ENCODE measurements at places on chromosomes 2 and 18.

GRCh38 chr2:205730701-205731582 lies 48.6 kb downstream of the NRP2 start:
- DNase-seq: no peak

DNA sequence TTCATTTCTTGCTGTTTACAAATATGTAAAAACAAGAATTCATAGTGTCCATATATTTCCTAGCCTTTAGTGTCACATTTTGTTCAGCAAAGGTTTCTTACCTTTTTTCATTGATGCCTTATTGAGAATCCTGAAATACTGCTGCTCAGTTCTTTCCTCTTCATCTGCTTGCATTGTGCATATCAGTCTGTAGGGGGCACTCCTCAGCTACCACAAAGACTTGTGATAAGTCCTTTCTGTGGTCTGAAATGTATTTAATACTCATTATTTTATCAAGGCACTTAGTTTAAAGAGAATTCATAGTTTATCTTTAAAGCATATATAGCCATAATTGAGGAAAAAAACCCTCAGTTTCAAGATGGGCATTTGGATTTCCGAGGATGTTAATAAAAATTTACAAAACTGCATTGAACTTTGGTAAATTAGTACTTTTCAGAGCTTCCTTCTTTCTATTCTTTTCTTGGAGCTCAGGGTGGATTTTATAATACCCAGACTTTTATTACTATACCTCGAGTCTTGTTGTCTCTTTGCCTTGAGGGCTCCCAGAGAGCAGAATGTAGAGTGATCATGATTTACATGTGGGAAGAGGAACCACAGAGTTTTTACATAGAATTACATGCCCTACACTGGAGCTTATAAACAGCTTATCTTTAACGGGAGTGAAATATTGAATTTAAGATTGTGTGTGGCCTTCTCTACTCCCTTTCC lies 570.1 kb downstream of the PLCL1 start:
- peak; percentile 59 for DNase-seq

DNA sequence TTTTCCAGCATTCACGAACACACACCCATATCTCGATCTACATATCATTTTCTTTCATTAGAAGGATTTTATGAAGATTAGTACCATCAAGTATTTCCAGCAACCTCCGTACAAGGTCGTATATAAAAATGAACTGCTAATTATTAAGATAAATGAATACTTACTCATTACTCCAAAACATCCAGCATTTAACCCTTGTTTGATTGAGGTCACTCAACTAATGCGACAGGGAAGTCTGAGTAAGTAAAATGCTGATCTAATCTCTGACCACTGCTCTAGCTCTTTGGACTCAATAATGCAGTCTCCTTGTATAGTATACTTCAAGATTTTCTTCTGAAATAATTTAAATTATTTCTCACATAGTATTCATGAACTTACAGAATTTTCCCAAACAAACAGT lies 2.0 kb downstream of the ABHD3 start:
- DNase-seq: no peak

DNA sequence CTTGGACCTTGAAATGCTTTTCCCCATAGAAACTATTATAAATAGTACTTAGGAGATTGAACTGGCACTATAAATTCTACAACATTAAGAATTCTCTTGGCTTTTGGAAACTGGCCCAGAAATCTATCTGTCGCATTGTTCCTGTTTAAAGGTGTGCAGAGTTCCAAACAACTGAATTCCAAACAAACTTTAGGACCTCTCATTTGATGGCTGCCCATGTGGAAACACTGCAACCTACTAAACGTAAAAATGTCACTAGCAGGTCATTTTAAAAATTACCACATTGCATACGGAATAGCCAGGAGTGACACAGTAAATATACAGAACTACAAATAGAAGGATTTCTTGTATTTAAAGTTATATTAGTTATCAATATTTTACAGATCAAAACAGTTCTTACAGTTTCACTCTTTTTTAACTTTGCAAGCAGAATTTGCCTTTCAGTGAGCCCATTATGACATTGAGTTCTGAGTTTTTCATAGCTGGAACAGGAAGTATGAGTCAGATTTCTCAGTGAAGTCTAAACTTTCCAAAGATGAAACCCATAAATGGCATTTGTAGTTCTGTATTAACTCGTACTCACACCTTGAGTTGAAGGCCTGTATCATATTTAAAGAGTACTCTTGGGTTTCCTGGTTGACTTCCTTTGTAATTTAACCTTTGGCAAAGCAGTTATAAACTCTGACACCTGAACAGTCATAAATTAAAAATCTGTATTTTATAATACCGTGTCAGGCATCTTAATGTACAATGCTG lies 142.3 kb upstream of the BOD1L2 start:
- peak; percentile 18 for DNase-seq

DNA sequence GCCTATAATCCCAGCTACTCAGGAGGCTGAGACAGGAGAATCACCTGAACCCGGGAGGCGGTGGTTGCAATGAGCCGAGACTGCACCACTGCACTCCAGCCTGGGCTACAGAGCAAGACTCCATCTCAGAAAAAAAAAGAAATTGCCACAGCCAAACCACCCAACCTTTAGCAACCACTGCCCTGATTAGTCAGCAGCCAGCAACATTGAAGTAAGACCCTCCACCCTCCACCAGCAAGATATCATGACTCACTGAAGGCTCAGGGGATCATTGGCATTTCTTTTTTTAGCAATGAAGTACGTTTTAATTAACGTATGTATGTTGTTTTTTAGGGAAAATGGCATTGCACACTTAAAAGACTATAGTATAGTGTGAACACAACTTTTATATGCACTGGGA lies 349.1 kb upstream of the ACVR2A start:
- no peak for DNase-seq

GRCh38 chr18:47826157-47827074 lies 104.0 kb downstream of the SMAD2 start:
- DNase-seq: no peak

DNA sequence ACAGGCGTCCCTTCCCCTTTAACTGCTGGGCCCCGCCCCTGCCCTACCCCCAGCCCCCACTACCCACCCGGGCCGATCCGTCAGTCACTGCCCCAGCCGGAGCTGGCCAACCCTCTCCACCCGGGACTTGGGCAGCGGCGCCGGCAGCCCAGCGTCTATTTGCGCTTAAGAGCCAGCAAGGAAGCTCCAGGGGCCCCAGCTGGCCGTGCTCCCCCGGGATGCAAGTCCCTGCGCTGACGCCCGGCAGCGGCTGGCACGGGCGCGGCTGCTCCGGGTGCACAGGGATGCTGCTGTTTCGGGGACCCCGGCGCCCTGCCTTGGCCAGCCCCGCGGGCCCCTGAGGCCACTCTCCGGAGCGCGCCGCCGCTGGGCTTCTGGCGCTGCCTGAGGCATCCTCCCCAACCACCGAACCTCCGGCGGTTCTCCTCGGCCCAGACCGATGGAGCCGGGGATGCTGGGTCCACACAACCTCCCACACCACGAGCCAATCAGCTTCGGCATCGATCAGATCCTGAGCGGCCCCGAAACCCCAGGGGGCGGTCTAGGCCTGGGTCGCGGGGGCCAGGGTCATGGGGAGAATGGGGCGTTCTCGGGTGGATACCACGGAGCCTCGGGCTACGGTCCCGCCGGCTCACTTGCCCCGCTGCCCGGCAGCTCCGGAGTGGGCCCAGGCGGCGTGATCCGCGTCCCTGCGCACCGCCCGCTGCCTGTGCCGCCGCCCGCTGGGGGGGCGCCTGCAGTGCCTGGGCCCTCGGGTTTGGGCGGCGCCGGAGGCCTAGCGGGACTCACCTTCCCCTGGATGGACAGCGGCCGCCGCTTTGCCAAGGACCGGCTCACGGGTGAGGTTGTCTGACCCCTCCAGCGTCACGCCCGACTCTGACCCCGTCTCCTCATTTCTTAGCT lies at the start of gene TLX2:
Gene TLX2, plus strand, starts transcription at position 83 of the 903 bp plus-strand sequence. Its CDS starts 357 bp downstream, at position 440.
- DNase-seq: no peak

- DNase-seq: peak; percentile 45
Measured at GRCh38 chr18:61589053-61589723, 256.0 kb downstream of the CDH20 start.

DNA sequence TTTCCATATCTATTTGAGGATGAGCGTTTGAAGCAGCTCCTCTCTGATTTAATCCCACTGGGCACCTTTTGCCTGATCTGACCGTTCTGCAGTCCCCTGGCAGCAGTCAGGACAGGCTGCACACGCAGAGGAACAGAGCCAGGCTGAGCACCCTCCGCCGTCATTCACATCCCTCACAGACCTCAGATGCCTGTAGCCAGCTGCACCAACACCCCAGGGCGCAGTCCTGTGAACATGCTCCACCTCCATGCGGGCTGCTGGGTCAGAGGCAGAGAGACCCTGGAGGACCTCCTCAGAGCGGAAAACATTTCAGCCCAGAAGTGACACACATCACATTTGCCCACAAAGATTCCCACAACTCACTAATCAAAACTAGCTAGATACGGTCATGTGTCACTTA lies 146.1 kb downstream of the SEPTIN10 start:
- no peak for DNase-seq

GRCh38 chr2:68767996-68768395 lies 33.4 kb downstream of the ARHGAP25 start:
- DNase-seq: no peak

DNA sequence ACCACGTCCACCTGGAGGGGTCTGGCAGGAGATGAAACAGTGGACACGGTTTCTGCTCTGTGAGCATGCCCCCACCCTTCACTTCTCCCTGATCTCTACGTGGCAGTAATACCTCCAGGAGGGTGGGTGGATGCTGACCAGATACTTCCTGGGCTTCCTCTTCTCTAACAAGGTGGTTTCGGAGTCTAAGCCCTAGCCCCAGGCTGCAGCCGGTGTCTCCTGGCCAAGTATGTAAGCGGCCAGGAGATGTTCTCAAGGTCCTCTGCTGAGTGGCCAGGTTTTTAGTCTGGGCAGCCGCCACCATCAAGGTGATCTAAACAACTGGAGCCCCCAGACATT lies 101.8 kb upstream of the ASB18 start:
- DNase-seq: no peak
